ENCODE measurements at places on chromosomes 3 and 15. TPM values are rescaled to one million over a fixed set of nuclear protein-coding genes. Genes with fewer than 3 reads are reported as not detected.

DNA sequence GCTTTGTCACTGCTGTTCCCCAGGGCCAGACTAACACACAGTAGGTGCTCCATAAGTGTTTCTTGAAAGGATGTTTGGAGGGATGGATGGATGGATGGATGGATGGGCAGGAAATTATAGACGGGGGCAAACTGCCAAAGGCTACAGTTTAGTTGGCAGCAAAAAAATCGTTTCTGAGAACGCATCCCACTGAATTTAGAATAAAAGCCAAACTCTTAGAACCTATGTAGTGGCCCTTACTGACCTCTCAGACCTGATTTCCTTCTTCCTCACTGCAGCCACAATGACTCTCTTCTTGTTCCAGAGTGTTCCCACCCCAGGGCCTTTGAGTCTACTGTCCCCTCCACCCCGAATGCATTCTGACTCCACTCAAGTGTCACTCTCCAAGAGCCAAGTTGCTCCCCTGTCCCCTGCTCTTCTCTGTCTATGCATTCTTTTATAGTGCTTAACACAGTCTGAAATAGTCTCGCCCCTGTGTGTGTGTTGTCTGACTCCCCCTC lies 5.2 kb upstream of the GATA2 start:
- DNase-seq = no peak

The TRH gene
- total RNA-seq = not detected

The MCTP2 gene
- 1.1 TPM for total RNA-seq

The TJP1 gene
- 21.9 TPM for total RNA-seq

DNA sequence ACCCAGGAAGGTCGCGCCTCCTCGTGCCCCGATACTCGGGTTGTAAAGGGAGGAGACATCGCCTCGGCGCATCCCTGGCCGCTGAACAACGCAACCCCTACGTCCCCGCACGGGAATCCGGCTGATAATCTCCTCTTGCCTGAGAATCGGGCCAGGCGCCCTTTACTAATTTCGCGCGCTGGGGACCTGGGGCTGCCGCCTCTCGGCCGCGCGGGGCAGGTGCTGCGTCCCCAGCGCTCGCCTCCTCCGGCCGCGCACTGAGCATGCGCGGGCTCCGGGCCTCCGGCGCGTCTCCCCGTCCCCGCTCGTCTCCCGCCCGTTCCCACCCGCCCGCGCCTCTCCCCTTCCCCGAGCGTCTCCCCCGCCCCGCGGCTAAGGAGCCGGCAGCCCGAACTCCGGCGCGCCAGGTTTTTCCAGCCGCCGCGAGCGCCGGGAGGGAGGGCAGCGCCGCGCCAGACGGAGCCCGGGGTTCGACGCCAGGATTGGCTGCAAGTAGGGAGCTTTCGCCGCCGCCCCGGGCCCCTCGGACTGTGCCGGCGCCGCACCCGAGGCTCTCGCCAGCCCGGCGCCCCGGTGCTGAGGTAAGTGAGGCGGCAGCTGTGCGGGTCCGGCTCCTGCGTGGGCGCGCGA lies at the start of gene CNTN4:
Gene CNTN4, plus strand, starts transcription at position 469 of the 630 bp plus-strand sequence.
- DNase-seq = peak; percentile 19

The DPPA2 gene
- total RNA-seq = not detected

Data from HT1080 (cell line).